ENCODE measurements at places on chromosomes 1 and 21.

- no peak for DNase-seq
Measured at GRCh38 chr1:216533776-216534175, 110.5 kb upstream of the USH2A start.

DNA sequence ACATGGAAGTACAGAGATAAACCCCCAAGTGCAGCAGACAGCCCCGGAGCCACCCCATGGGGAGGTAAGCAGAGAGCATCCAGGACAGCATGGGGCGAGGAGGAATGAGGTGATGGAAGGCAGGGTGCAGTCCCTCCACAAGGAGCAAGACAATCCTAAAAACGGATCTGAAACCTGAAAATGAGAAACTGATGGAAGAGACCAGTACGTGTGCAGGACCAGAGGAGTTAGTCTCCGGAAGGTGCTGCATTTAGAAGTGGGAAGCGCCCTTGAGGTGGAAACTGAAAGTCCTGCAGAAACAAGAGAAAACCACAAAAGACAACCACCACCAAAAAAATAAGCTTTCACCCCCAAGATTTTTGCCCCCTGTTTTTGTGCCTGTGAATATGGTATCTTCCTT, 17.4 kb upstream of the DDOST start:
- no peak for DNase-seq

GRCh38 chr1:118042501-118042900, 113.0 kb downstream of the WDR3 start:
- no peak for DNase-seq

- no peak for DNase-seq
Measured at GRCh38 chr1:159786465-159786864, 5.7 kb downstream of the DUSP23 start.

DNA sequence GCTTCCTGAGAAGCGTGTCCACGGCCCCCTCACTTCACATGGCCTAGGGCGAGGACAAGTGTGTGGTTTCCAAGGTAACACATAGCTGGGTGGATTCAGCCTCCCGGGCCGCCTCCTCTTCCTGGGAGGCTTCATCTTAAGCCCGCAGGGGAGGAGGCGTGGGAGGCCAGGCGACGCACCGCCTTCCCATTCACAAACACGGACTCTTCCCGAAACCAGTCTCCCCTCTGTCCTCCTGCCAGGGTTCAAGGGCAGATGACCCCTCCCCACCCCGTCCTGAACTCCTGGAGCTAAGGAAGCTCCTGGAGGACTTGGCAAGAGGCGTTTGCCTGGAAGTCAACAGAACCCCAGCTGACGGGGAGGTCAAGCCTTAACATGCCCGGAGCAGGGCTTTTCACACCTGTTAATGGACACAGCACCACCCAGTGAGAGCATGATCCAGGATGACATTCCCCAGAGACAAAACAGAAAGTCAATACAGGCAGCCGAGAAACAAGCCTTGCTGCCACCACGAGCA, 56.7 kb downstream of the KCNN3 start:
- no peak for DNase-seq

GRCh38 chr1:53644909-53645689, 93.9 kb downstream of the GLIS1 start:
- DNase-seq, result no peak

DNA sequence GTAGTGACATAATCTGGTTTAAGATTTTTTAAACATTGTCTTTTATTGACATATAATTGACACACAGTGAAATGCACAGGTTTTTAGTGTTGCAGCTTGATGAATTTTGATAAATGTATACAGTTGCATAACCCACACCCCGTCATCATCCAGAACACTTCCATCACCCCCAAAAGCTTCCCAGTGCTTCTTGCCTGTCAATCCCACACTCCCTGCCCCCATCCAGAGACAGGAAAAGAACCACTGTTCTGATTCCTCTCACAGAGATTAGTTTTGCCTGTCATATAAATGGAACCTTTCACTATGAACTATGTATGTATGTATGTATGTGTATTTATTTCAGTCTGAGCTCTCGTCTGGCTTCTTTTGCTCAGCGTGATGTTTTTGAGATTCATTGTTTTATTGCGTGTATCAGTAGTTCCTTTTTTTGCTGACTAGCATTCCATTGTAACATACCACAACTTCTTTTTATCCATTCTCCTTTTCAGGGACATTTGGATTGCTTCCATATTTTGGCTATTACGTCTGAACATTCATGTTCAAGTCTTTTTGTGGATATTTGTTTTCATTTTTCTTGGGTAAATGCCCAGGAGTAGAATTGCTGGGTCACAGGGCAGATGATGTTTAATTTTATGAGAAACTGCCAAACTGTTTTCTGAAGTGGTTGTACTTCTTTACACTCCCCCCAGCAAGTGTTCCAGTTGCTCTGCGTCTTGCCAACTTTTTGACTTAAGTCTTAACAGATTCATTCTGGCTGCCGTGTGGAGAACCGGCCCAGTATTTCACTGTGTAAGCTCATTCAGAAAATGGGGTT, 8.7 kb downstream of the UBIAD1 start:
- DNase-seq, result no peak

GRCh38 chr1:228215663-228216116, 7.8 kb downstream of the OBSCN start:
- DNase-seq, result no peak

GRCh38 chr1:110259770-110260169, 49.7 kb downstream of the KCNC4 start:
- DNase-seq, result no peak

DNA sequence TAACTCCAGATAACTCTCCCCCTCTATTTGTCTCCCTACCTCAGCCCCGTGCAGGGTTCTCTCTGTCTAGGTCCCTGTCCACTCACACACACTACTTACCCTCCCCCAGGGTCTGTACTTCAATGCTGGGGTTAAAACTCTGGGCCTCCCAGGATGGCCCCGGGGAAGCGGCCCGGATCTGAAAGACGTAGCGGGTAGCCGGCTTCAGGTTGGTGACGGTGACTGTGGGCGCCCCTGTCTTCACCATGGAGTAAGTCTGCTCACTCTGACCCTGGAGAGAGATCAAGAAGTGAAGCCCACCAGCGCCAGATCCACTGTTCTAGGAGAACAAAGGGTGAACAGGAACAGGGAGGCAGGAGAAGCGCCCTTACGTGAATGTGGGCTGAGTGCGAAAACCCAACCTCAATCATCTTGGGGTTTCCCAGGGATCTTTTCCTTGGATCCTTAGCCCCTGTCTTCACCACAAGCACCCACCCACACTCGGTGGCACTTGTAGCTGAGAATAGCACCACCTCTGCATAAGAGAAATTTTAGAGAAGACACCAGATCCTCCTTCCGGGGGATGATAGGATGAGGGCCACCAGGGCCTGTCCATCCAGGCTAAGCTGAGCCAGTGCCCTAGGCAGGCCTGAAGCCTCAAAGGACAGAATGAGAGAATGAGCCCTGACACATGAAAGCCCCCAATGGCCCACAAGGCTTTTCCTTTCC, 33.5 kb downstream of the EPHA10 start:
- no peak for DNase-seq

DNA sequence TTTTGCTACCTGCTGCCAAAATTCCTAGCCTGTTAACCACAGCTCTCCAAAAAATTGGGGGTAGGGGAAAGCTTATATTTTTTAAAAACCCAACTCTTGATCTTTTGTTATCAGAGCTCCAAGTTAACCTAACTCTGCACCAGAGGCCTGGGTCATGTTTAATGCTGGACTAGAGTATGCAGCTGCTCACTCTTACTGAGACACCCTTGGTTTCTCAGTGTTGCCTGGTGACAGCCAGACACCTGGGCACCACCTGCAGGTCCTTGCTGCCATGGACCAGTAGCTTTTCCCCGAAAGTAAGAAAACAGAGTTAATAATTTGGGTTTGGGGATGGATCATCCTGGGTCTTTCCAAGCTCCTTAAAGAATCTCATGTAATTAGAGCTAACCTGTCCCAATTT, 30.1 kb downstream of the KCNJ6 start:
- DNase-seq, result no peak

DNA sequence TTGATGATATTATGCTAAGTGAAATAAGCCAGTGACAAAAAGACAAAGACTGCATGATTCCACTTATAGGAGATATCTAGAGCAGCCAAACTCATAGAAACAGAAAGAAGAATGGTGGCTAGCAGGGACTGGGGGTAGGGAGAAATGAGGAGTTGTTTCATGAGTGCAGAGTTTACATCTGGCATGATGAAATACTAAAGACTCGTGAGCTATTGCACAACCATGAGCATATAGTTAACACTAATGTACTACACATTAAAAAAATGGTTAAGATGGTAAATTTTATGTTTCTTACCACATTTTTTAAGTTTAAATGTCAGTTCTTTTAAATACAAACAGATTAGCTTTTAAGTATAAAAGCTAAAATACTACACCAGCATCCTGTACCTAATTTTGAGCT, 57.8 kb downstream of the ESRRG start:
- no peak for DNase-seq

DNA sequence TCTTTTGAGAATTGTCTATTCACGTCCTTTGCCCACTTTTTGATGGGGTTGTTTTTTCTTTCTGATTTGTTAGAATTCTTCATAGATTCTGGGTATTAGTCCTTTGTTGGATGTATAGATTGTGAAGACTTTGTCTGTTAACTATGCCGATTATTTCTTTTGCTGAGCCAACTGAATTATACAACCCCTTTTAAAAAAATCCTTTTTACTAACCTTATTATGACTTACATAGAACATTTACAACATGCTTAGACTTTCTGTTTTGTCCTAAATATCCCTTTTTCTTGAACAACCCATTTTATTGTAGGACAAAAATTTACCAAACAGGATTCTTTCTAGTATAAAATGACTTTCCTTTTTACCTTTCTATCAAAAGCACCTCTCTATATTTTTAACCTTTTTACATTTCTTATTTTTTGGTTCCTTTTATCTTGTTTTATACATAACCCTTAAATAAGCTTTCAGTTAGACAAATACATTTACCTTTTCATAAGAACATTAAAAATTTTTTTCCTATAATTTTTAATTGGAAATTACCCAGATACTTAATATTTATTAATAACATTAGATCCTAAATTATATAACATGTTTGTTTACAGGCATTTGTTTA, 70.4 kb upstream of the TTLL7 start:
- no peak for DNase-seq

- no peak for DNase-seq
Measured at GRCh38 chr1:44312399-44313196, 42.5 kb downstream of the ERI3 start.

- DNase-seq, result no peak
Measured at GRCh38 chr1:45929257-45929687, 125.9 kb downstream of the MAST2 start.

GRCh38 chr1:78426408-78426807, 64.4 kb upstream of the PTGFR start:
- no peak for DNase-seq

- DNase-seq, result no peak
Measured at GRCh38 chr1:167676205-167676915, 45.4 kb upstream of the MPZL1 start.

- DNase-seq, result no peak
Measured at GRCh38 chr1:4637616-4638344, 16.6 kb upstream of the AJAP1 start.

DNA sequence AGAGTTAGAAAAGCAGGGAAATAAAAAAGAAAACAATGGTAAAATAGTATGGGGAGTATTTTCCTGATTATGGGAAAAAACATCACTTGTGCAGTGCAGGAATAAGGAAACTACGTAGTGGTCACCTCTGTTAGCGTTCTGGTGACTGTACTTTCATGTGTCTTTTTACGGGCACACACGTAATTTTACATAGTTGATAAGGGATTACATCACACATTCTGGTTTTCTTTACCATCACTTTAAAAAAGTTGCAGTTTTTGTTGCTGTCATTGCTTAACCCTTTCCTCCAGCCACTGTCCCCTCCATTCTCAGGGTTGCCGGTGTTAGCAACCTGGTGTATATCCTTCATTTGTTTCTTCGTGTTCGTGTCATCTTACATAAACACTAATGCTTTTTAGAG, 35.1 kb downstream of the CNIH3 start:
- no peak for DNase-seq

DNA sequence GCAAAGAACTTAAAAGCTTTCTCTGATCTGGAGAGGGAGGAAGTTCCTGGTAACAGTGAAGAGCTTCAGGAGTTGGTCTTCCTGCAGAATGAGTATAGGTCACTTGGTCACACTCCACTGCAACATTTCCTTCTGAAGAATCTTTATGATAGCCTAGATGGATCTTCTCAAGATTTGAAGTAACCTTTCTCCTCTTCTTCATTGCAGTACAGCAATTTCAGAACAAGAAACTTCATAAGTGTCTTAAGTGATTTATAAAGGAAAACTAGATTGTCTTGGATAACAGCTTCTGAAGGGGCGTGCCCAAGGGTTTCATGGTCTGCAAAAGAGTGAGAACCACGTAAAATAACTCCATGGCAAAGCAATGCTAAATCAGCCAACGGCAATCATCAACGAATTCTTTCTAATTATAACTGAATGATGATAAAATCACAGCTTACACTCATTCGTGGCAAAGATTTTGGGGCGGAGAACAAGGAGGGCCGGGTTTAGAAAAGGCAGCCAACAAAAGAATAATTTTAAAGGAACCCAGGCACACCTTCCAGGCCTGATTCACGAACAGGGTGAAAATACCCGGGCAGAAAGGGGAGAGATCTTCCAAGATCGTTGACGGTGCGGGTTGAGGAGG, 53.9 kb upstream of the ASPM start:
- DNase-seq, result no peak

DNA sequence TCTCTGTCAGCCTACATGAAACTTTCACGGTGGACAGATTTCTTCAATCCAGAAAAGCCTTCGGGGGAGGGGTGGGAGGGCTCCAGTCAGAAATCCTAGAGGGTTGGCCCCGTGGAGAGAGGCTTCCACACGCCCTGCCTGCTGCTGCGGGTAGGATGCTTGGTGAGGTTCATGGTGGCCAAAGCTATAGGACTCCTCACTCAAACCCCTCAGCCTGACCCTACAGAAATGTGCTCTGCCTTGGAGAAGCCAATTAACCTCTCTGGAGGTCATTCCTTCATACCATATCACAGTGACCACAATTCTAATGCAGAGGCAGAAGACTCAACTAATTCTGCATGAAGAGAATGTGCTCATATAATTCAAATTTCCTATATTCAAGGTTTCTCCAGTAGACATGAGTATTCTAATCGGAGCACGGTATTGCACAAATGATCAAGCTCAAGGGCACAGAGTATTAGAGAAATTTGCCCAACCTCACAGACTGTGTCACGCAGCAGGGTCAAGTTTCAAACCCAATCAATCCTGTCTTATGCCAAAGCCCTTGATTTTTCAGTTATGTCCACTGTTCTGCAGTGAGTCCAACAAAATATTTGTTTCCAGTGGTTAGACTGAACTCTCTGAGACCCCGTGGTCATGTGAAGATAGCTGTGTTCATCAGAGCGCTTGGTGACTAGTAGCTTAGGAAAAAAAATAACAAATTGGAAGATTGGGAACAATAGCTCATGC, 104.8 kb downstream of the TOMM20 start:
- no peak for DNase-seq

DNA sequence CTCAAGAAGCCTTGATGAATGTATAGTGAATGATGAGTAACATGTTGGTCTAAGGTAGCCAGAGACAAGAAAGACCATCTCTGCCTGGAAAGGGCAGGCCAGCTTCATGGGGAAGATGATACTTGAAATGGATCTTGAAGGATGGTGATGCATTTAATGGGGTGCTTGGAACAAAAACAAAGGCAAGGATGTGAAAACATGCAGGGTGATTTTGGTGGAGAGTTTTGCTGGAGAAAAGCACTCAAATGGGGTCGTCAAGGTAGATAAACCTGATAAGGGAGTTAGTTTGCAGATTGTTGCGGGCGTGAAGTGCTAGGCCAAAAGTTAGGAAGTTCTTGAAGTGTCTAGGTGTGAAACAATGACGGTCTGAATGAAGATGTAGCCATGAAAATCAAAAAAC, 205.4 kb downstream of the HLX start:
- no peak for DNase-seq

All from activated CD8-positive, alpha-beta memory T cell treated with anti-CD3 and anti-CD28 coated beads for 4 hours (primary cell).